ENCODE measurements at places on chromosomes 5 and 9.

GRCh38 chr9:121118266-121118665, 43.5 kb downstream of the CNTRL start:
- no peak for DNase-seq

DNA sequence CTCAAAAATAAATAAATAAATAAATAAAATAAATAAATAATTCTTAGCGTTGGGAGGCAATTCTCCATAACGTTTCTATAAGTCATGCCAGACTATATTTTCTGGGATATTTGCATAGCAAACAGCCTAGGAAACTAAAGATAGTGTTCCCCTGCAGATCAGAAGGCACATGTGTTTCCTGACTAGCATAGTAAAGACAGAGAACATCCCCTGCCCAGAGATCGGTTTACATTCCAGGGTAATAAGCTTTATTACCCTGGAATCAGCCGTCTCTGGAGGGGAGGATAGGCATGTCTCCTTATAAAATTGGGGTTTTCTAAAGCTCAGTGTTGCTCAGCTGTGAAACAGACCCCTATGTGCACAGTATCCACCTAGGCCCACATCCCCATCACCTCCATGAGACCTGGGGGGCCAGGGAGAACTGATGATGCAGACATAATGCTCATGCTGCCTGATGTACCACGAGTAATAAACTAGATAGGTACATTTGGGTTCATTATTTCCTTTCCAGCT, 36.9 kb upstream of the IFNK start:
- DNase-seq, result no peak

- no peak for DNase-seq
Measured at GRCh38 chr5:68245319-68245718, 29.8 kb downstream of the PIK3R1 start.

DNA sequence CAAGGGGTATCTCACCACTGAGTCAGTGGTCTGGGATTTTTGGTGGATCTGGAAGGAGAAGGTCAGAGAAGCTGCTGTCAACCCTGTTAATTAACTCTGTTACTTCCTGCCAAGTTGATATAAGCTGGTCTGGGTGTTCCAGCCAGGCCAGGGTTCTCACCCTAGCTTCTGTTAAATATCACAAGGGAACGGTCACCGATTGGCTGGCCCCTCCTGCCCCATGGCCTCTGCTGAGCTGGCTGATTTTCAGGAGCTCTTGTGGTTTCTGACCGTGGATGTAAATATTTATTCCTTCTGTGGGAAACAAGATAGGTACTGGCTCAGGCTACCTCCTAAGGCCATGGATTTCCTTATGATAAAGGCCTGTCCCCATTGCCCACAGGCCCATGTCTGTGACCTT, 1.0 kb downstream of the ADAMTS13 start:
- no peak for DNase-seq

All from prostate gland (tissue), 2 donors.